ENCODE measurements at places on chromosomes 2 and 18.

GRCh38 chr2:238997684-238998083, 149.8 kb downstream of the TWIST2 start:
- DNase-seq, result no peak

- no peak for DNase-seq
Measured at GRCh38 chr2:186572705-186573104, 17.2 kb upstream of the ITGAV start.

- DNase-seq, result no peak
Measured at GRCh38 chr2:37361216-37361815, 16.9 kb downstream of the QPCT start.

- DNase-seq, result no peak
Measured at GRCh38 chr2:70029814-70030409, 57.4 kb upstream of the PCBP1 start.

GRCh38 chr18:47986620-47987387, 56.3 kb upstream of the SMAD2 start:
- DNase-seq, result no peak

DNA sequence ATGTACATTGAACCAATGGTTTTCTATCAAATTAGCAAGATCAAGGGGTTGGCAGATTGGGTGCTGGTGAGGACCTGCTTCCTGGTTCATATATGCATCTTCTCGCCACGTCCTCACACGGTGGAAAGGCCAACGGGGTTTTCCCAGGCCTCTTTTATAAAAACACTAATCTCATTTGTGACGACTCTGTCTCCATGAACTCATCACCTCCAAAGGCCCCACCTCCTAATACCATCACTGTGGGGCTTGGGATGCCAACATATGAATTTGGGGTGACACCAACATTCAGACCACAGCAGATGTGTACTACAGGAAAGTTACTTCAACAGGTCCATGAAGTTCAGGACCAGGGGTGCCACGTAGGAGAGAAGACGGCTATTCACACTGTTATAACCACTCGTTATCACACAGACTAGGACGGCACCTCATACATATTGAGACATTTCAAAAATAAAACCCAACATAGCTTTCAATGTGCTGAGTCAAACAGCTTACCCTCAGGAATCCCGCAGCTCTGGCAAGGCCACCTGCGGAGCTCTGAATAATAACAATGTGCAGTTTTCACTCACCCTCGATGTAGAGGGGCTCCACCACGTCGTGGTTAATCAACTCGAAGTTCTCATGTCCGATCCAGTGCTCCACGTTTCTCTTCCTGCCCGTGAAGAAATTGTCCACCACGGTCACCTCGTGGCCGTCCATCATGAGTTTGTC, 49.3 kb downstream of the UXS1 start:
- peak; percentile 62 for DNase-seq

- DNase-seq, result no peak
Measured at GRCh38 chr2:120626566-120626965, 109.1 kb upstream of the GLI2 start.

DNA sequence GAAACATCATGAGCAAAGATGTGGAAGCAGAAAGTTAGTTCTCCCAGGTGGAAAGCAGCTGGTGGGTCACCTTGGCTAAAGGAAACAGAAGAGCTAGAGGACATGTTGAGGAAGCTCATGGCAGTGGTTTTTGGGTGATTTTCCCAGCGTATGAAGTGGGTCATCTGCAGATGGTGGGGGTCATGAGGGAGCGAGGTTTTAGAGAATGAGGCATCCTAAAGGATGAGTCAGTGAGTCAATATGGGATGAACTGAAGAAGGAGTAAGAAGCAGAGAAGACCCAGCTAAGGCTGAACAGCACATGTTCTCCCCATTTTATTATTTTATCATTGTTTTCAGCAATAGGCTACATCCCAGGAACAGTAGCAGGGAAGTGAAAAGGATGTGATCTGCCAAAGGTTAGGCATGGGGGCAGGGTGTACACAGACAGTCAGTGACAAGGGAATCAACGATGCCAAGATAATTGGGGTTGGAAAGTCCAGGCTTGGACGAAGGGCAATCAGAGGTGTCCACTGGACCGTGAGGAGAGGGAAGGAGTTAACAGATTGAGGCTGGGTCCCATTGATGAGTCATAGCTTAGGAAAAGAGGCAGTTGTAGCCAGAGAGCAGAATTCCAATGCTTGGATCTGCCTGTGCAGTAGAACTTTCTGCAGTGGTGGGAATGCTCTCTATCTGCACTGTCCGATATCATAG, 289.3 kb upstream of the RAB12 start:
- DNase-seq, result no peak

Data from T-cell (primary cell).